Astrocyte of the cerebellum (primary cell): ENCODE measurements at places on chromosomes 12 and 14.

GRCh38 chr14:77197988-77198387 is 16.4 kb downstream of the TMEM63C start:
- DNase-seq: no peak

DNA sequence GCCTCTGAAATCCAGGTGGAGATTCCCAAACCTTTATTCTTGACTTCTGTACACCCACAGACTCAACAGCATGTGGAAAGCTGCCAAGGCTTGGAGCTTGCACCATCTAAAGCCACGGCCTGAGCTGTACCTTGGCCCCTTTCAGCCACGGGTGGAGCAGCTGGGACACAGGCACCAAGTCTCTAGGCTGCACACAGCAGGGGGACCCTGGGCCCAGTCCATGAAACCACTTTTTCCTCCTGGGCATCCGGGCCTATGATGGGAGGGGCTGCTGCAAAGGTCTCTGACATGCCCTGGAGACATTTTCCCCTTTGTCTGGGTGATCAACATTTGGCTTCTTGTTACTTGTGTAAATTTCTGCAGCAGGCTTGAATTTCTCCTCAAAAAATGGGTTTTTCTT is 32.0 kb downstream of the EIF2S3B start:
- no peak for DNase-seq

DNA sequence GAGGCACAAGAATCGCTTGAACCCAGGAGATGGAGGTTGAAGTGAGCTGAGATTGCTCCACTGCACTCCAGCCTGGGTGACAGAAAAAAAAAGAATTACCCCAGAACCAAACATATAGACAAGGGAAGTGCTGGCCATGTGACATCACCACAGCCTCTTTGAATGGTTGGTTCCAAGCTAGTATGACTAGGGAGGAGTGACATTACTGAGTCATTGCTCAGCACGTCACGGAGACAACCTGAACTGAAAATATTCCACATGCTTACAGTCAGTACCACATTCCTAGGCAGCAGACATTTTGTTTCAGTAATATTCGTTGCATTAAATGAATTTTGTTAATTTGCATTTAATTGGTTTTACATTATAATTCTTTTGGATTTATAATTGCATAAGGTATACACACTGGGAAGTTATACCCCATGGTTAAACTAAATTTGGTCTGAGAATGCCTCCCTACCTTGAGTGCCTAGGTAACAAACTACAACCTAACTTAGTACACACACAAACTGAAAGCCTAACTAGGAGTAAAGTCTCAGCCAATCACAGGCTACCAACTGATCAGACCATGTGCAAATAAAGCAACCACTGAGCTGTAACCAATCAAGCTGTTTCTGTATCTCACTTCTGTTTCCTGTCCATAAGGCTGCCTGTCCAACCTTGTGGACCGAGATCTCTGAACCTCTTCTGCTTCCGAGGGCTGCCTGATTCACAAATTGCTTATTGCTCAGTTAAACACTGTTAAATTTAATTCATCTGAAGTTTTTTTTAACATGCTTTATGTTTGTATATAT is 164.4 kb downstream of the CAND1 start:
- no peak for DNase-seq

- no peak for DNase-seq
These were observed 269.1 kb downstream of the EMP1 start for GRCh38 chr12:13465635-13466034.

DNA sequence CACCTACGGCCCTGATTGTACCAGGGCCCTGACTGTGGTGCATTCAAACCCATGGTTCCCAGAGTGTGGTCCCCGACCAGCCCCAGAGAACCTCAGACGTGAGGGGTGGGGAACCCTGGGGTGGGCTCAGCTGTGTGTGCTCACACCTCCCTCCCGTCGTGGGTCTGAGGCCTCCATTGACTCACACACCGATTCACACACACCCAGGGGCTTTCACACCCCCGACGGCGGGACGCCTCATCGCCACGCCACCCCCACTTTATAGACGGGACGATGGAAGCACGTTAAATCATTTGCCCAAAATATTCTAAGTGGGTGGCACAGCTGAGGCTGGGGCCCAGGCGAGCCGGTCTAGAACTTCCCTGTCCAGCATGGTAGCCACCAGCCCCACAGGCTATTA is 3.4 kb upstream of the FBRSL1 start:
- DNase-seq: no peak

DNA sequence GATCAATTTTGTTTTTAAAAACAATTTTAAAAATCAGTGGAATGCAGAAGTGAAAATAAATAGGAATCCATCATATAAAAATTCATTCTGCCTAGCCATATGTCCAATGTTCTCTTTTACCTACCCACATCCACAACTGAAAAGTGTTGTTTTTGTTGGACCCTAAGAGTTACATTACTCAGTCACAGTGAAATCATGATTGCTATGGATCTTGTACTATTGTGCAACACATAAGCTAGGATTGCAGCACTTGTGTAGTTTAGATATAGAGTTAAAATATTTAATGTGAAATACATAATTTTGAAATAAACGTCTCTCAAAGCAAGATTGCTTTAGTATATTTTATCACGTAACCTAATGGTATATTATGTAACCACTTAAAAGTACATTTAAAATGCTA is 213.3 kb upstream of the CLEC14A start:
- no peak for DNase-seq

- no peak for DNase-seq
These were observed 820.3 kb downstream of the TMEM121 start for GRCh38 chr14:106346534-106347290.

- no peak for DNase-seq
These were observed 117.1 kb downstream of the PRKCH start for GRCh38 chr14:61438497-61438859.
